ENCODE measurements at places on chromosomes 13 and 19.
A peak's percentile ranks its signal among the peaks of the same experiment; 100 is the strongest.

GRCh38 chr13:27081893-27082679 lies 89.5 kb downstream of the USP12 start:
- no peak for DNase-seq

GRCh38 chr13:110352735-110353134 lies 45.7 kb downstream of the COL4A2 start:
- DNase-seq: no peak

DNA sequence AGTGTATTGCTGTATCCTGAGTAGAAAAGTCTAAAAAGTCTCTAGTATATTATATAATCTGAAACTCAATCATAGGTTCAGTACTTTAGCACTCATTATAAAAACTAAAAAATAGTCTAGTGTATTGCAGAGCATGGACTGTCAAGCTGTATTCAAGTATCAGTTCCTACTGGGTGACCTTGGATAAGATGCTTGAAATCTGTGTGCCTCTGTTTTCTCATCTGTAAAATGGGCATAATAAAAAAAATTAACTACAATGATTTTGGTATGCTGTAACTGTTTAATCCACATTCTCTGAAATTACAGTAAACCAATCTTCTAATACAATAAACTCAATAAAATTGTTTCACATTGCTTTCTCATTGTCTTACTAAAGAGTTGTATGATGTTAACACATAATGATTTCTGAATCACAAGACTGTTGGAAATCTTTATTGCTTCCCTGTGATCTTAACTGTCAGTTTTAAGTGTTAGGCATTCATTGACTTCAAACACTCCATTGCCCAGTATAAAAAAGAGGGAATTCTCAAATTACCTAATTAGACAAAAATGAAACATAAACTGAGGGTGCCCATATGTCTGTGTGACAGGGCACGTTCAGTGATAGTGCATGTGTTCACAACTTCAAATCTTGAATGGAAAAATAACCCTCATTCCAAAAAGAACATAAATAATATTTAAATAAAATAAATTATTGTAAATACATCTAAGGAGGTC lies 2.2 kb downstream of the STARD13 start:
- DNase-seq: no peak

DNA sequence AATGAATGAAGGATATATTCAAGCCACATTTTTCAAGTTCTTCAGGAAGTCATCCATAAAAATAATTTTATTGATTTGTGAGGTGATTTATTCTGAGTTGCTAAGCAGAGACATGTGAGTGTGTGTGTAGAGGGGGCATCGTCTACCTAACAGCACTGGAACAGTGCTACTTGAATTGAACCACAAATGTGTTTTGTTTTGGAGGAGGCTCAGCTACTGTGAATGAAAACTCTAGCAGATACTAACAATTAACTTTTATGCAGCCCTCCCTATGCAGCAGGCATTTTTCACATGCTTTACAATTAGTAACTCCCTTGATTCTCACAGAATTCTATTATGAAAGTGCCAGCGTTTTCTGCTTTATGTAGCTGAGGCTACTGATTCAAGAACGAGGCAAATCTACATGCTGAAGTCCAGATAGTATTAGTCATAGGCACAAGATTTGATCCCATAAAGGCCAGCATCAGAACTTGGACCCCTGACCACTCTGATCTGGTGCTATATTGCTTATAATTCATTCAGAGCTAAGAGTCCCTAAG lies 103.7 kb downstream of the MYO16 start:
- no peak for DNase-seq

- DNase-seq: no peak
These were observed 1.2 kb downstream of the GJB2 start for GRCh38 chr13:20191311-20192157.

- peak; percentile 5 for DNase-seq
These were observed 43.9 kb upstream of the TSC22D1 start for GRCh38 chr13:44620057-44620456.

- DNase-seq: peak; percentile 88
These were observed 164.7 kb downstream of the KATNAL1 start for GRCh38 chr13:30142486-30143211.

GRCh38 chr13:25380082-25380481 lies 8.3 kb downstream of the ATP8A2 start:
- DNase-seq: peak; percentile 14

- no peak for DNase-seq
These were observed 74.2 kb downstream of the COL4A1 start for GRCh38 chr13:110232756-110233155.

DNA sequence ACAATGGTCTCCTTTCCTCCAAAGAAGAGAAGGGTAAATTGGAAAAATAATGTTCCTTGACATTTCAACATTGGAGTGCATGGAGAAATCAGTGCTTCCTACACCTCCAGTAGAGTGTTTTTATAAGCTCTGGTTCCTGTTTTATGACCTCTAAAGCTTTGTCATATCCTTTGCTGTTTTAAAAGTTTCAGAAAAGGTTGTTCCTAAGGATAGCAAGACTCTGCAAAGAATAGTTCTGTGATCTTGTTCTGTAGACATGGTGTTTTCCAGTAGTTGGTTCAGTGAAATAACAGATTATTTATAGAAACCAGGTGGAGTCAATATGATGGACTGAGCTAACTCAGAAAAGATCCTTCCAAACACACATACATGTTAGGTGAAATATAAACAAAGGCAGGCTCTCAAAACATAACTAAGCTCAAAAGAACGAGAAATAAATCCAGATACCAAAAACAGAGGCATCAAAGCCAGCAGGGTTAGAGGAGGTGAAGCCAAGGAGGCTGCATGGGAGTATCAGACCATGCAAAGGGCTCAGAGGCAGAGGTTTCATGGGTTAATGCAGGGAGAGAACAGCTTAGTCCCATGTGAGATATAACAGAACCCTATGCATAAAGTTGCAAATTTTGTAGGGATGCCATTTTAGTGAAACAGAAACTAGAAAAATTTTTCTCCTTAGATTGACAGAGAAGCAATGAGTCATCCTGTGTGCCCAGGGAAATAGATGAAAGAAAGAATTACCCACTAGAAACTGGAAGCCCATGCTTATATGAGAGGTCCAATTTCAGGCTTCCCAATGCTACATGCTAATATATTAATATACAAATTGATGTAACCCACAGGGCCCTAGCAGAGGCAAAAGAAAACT lies 44.3 kb downstream of the SHISA2 start:
- no peak for DNase-seq

DNA sequence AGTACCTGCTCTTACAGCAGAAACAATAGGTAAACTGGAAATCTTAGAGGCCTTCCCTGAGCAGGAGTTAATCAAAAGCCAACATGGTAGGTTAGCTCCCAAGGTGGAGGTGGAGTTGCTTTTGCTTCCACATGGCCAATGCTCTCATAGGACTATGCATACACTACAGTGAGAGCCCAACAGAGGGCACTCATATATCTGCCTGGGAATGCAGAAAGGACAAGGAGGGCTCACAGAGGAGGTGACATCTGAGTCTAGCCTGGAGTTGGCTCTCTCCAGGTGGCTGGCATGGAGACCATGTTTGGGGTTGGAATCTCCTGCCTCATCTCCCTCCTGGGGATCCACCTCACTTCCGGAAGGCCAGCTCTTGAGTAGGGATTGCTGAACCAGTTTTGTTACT lies 34.6 kb downstream of the ATP8A2 start:
- DNase-seq: peak; percentile 3

- DNase-seq: no peak
These were observed 69.6 kb downstream of the ACSBG2 start for GRCh38 chr19:6204866-6205723.

GRCh38 chr19:29806098-29806866 lies 5.5 kb upstream of the CCNE1 start:
- DNase-seq: peak; percentile 32

DNA sequence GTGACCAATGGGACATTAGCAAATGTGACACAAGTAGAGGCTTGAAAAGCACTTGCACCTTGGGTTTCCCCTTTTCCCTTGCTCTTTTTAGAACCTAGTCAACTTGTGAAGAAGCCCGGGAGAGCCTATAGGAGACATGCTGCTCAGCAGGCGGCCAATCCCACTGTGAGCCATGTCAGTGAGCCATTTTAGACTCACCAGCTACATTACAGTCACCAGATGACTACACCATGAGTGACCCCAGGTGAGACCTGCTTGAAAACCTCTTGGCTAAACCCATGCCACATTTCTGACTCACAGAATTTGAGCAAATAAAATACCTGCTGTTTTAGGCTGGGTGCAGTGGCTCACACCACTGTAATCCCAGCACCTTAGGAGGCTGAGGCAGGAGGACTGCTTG lies 317.5 kb downstream of the KLF12 start:
- DNase-seq: no peak

GRCh38 chr13:27463500-27463899 lies 13.1 kb upstream of the MTIF3 start:
- DNase-seq: no peak

DNA sequence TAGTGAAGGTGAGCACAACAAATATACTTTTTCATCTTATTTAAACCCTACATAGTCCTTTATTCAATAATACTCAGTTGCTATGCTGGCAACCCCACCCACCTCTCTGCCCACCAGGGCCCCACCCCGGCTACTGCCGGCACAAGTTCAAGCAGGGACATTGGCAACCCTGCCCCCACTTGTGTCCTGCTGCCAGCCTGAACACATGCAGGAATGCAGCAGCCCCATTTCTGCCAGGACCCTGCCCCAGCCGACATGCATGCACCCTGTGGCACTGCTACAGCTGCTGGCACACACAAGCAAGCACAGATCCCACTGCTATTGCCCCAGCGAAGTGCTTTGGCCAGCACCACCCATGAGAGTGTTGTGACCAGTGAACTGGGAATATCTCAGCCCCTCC lies 289.8 kb downstream of the COG6 start:
- DNase-seq: no peak

DNA sequence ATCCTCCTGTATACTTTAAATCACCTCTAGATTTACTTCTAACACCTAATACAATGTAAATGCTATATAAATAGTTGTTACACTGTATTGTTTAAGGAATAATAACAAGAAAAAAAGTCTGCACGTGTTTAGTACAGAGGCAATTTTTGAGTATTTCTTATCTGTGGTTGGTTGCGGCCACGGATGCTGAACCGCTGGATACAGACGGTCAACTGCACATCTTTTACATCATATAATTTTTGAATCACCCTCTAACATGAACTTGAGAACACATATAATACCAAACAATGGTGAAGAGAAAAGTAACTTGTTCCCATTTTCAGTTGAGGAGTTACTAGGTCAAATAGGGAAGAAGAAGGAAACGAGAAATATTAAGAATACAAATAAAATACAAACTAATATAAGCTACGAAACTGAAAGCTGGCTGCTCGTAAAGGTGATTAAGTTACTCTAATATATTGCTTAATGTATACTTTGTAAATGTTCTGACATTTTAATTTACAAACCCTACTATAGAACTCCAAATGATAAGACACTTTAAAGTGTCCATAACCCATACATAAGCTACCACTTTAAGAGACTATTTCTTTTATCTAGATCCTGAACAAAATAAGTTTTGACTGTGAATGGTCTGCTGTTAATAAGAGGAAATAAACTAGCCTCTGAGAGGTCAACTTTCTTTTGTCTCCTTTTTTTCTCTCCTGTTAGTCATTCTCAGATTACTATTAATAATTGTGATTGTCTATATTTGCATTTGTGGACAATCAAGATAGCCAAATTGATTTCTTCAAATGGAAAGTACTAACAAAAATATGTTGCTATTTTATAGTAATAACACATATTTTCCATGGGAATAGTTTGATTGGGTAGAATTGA lies 457.4 kb downstream of the DIAPH3 start:
- DNase-seq: no peak

GRCh38 chr13:73873940-73874830 lies 260.0 kb downstream of the KLF12 start:
- no peak for DNase-seq

DNA sequence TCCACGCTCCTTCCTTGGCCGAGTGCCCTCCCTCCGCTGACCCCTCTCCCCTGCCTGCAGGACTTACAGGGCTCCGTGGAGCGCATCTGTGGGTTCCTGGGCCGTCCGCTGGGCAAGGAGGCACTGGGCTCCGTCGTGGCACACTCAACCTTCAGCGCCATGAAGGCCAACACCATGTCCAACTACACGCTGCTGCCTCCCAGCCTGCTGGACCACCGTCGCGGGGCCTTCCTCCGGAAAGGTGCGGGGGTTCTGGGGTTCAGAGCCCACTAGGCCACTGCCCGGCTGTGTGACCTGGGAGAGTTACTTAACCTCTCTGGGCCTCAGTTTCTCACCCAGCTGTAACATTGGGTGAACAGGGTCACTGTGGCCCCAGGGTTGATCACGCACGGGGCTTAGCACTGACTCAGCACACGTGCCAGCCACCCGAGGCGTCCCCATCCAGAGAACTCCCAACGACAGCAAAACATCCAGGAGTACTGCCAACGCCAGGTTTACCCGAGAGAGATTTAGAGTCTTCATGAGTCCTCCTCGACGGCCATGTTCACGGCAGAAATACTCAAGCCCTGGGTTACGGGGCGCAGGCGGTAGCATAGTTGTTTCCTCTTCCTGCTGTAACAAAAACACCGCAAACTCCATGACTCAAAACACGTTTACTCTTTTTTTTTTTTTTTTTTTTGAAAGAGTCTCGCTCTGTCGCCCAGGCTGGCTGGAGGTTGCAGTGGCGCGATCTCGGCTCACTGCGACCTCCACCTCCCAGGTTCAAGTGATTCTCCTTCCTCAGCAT lies 9.7 kb upstream of the SPACA4 start:
- no peak for DNase-seq

DNA sequence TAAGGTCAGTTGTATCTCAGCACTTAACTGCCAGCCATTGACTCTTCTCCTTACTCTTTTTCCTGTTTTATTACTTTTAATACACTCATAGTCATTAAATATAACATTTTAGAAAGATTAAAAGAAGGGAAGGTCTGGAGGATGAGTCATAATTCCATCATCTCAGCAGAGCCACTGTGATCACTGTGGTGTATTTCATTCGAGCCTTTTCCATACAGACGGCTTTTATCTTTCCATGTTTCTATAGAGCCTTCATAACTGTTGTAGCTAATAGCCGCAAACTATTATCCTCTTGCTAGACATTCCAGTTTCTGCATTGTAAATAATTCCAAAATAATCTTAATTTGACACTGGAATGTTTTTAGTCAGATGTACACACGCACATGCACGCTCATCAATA lies 4.7 kb upstream of the FLT1 start:
- DNase-seq: no peak

GRCh38 chr13:71787414-71787813 lies 79.6 kb downstream of the DACH1 start:
- DNase-seq: no peak

DNA sequence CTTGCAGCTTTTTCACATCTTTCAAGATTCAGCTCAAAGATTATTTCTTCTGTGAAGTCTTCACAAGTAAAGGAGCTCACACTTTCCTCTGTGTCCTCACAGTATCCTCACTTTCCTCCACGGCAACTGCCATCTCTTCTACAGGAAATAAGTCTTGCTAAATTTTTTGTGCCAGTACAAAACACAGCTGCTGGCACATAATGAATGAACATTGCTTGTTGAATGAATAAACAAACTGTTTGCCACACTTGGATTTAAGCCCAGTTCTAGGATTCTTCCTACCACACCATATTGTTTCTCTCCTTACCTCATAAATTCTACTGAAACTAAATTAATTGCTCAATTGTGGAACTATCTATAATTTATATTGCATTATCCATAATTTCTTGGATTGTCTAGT lies 59.5 kb downstream of the RAP2A start:
- no peak for DNase-seq

Measured in brain microvascular endothelial cell (primary cell).